Uterus (tissue), 4 donors: ENCODE measurements at places on chromosomes 5 and 9. TPM values are rescaled to one million over a fixed set of nuclear protein-coding genes. Genes with fewer than 3 reads are reported as not detected.

The RMRP gene
- 2,632 TPM for total RNA-seq

The LHX3 gene
- total RNA-seq: not detected

The SLC34A1 gene
- total RNA-seq: not detected

DNA sequence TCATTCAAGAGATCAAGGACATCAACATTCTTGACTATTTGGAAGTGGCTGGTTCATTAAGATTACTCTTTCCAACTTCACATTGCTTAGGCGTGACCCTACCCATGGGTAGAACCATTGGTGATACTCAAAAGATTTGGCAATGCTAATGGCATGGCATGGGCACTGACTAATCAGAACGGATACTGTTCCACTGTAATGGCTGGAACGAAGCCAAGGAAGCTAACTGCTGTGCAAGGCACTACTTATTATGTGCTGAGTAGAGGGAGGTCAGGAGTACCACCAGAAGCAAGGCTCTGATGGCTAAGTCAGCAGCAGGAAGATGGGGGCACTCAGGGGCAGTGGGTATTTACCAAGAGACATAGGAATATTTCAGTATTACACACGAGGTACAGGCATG lies 31.9 kb downstream of the GNA14 start:
- H3K4me1 ChIP-seq: no peaks in the 10 kb centered on the region
- H3K36me3 ChIP-seq: no peaks in the 10 kb centered on the region
- H3K4me3 ChIP-seq: no peak overlapping the region
- no peak for DNase-seq
- H3K27me3 ChIP-seq: no peaks in the 10 kb centered on the region

DNA sequence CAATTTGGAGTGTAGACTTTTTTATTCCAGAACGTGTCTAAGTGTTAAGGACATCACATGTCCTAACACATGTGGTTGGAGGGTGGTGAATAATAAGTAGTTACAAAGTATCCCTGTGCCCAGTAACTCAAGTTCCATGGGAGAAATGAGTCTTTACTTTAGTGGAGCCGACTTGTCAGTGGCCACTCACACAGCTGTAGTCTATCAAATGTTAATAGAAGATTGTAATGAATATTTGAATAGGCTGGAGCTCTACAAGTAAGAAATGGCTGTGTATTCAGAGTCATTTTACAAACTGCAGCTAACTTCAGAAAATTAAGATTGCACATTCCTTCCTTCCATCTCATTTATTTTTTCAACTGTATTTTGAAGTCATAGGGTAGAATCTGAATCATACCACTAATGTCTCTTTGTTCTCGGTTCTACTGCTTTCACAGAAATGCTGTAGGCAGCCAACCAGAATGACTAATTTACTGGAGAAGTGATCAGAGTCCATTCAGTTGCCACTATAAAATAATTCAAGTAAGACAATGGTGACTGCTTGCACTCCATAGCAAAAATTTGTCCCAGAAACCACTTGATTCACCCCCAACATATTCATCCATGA lies 394.8 kb downstream of the NR2F1-AS1 start:
- no peaks in the 10 kb centered on the region for H3K4me1 ChIP-seq
- no peak overlapping the region for H3K4me3 ChIP-seq
- H3K36me3 ChIP-seq: no peaks in the 10 kb centered on the region

DNA sequence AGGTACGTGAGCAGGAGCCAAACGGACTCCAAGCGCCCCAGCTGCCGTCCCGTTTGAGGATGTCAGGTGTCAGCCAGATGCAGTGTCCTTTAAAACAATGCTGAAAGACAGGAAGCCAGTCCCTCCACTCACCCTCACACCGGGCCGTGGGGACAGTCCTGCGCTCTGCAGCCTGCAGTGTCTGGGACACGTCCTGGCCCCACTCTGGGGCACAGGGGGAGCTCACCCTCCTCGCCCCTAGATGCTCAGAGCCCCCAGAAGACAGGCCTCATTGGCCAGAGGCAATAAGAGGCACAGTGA lies 79.7 kb downstream of the ZNF354C start:
- DNase-seq: no peak
- no peak overlapping the region for H3K27ac ChIP-seq
- H3K4me3 ChIP-seq: no peak overlapping the region
- no peaks in the 10 kb centered on the region for H3K27me3 ChIP-seq
